ENCODE measurements at places on chromosomes 5 and 9.

GRCh38 chr5:140965905-140966292, 377 bp upstream of the PCDHAC2 start:
- DNase-seq: no peak

DNA sequence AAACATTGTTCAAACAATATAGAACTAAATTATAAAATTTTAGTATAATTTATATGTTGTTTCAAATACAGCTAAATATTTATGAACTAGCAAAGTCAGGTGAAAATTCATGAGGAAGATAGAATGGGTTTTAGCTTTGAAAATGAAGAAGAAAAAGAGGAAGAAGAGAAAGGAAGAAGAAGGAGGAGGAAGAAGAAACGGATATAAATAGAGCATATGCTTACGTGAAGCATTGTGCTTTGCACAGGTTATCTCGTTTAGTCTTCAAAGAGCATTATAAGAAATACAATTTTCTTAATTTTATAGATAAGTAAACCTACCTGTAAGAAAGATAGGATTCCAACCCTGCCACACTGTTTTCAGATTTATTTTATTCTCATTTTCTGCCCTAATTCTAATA, 620.6 kb upstream of the DAB2 start:
- no peak for DNase-seq

GRCh38 chr5:73370640-73371583, 77.7 kb downstream of the FOXD1 start:
- DNase-seq: no peak

GRCh38 chr5:50958852-50959457, 292.5 kb downstream of the PARP8 start:
- no peak for DNase-seq

DNA sequence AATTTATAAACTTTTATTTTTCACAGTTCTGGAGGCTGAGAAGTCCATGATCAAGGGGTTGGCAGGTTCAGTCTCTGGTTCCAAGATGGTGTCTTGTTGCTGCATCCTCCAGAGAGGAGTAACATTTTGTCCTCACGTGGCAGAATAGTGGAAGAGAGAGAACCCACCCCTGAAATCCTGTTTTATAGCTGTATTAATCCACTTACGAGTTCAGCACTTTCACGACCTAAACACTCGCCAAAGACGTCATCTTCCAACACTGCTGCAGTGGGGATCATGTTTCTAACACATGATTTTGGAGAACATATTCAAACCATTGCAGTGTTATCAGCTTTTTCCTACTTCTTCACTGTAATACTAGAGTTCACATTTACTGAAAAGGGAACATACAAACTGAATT, 233.0 kb upstream of the ATP10B start:
- no peak for DNase-seq

- no peak for DNase-seq
Observed at GRCh38 chr5:60507687-60508086, 192.3 kb downstream of the DEPDC1B start.
